CD4-positive, alpha-beta T cell treated with Interleukin-6 at 100 ng/mL for 8 hours (primary cell): ENCODE measurements at places on chromosomes 1 and 21.

- DNase-seq, result no peak
These were observed 21.1 kb downstream of the ERG start for GRCh38 chr21:38477226-38477625.

- DNase-seq, result no peak
These were observed 22.9 kb downstream of the CDCP2 start for GRCh38 chr1:54129858-54130257.

DNA sequence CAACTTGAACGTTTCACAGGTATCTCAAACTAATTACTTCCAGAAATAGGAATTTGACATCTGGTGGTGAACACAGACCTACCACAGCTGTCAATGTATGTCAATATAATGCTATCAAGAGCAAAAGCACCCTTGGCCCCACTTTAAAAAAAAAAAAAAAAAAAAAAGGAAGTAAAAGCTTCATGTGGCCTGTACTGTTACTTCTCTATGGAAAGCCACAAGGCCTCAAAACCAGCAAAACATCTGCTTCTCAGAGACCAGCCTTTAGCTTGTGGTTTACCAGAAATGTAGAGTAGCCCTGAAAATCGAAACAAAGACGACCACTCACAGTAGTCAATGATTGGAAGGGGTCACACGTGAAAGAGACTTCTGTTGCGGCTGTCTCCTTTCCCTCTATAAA lies 109.6 kb downstream of the SLC45A1 start:
- peak; percentile 50 for DNase-seq

DNA sequence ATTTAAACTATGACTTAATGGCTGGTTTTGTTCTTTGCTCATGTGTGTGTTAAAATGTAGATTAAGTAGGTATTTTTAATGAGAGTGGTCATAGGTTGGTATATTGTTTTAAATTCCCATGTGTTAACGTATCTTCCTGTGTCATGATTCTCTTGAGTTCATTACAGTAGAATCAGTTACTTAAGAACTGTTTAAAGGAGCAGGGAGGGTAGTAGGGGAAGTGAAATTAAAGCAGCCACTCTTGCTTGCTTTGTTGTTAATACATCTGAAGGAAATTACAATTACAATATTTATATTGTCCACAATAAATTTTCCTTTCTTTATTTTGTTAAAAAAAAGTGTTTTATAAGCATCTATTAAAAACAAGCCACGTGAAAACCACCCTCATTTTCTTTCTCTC lies 119.2 kb upstream of the KIAA1614 start:
- no peak for DNase-seq

- no peak for DNase-seq
These were observed 39.4 kb downstream of the VAV3 start for GRCh38 chr1:107925565-107925964.

- no peak for DNase-seq
These were observed 53.2 kb upstream of the MRPS6 start for GRCh38 chr21:34020005-34020847.

DNA sequence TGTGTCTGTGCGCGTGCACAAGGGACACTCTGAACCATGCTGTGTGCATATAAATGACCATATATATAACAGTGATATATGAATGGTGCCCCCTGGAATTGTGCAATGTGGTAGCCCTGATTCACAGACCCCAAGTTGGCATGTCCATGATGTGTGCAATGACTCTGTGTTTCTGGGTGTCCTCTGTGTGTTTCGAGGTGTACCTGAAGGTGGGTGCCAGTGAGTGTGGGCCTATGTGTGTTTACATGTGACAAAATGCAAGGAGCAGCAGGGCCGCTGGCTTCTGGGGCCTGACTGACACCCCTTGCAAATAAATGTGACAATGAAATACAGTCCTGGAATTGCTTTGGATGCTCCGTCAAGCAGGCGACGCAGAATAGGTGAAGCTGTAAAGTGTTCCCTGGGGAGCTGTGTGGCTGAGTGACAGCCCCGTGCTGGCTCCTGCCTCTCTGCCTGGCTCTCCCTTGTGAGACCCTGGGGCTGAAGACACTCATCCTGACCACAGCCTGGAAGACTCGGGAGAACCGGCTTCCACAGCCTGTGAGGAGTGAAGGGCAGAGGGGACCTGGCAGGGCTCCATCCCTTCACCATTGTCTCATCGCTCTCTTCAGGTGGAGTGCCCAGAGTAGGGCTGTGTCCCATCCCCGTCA lies 38.2 kb upstream of the CSF3R start:
- DNase-seq, result no peak

GRCh38 chr1:15089258-15089992 lies 64.1 kb upstream of the TMEM51 start:
- no peak for DNase-seq

DNA sequence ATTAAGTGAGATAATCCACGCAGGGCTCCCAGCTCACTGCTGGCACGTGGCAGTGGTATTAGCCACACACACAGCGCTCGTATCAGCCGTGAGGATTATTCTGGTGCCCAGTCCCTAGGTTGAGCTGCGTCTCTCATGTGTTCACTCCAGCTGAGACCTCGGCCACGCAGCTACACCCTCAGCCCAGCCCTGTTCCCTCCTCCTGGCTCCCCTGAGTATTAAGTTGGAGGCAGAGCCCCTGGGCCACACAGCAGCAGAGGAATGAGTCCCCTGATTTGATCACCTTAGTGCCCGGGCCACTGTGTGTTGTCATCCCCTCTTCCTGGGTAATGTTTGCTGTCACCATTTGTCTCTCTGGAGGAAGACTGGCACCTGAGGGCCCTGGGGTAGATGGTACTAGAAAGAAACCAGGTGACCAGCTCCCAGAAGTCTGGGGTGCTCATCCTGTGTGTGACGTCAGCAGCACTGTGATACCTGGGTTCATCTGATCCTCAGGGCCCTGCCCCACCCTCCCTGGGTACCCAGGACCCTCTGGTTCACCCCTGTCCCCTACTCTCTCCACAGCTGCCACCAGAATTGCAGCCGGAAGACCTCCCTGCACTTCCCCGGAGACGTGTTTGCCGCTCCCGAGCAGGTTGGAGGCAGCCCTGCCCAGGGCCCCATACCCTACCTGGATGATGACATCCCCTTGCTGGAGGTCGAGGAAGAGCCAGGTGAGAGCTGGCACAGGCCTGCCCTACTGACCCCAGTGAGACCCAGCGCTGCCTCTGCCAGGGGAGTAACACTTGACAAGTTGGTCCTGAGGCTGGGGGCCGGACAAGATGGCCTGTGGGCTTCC lies 40.1 kb downstream of the DISP3 start:
- no peak for DNase-seq

DNA sequence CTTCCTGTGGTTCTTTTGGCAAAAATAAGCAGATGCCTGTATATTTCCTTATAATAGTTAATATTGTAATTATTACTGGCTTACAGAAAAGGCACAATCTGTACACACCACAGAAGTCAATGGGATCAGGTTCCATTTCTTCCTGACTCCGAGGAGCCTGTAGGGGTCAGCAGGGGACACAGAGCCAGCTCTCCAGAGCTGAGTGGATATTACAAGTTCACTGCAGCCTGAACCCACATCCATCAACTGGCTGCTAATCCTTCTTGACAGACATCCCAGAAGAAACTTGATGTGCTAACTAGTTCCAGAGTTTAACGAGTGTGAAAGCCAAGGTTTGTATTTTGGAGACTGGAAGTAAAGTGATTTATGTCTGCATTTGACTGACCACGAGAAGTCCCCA lies 203.8 kb downstream of the LMX1A start:
- DNase-seq, result no peak

GRCh38 chr1:222923506-222923905 lies 108.7 kb downstream of the DISP1 start:
- no peak for DNase-seq

GRCh38 chr21:34320011-34320410 lies 43.8 kb upstream of the KCNE2 start:
- no peak for DNase-seq

GRCh38 chr1:31272369-31272768 lies 24.2 kb downstream of the SNRNP40 start:
- no peak for DNase-seq
